Activated CD8-positive, alpha-beta memory T cell treated with anti-CD3 and anti-CD28 coated beads for 48 hours (primary cell): ENCODE measurements at places on chromosomes 1 and 21.

DNA sequence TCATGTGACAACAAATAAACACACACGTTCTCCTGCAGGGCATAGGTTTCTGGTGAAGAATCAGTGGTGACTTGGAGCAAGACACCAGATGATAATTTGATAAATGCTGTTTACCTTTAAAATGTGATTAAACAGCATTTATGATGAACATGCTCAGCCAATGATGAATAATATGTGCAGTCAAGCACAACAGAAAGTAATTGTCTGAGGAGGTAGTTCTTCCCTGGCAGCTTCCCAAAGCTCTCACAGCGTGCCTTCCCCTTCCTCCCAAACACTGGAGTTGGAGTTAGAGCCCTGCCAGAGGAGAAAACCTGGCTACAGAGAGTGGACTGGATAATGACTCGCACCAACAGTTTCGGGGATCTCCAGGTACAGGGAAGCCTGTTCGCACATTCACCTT lies 463.5 kb downstream of the SMYD3 start:
- no peak for DNase-seq

- DNase-seq: no peak
Observed at GRCh38 chr1:100538913-100539835, 1.2 kb downstream of the GPR88 start.

DNA sequence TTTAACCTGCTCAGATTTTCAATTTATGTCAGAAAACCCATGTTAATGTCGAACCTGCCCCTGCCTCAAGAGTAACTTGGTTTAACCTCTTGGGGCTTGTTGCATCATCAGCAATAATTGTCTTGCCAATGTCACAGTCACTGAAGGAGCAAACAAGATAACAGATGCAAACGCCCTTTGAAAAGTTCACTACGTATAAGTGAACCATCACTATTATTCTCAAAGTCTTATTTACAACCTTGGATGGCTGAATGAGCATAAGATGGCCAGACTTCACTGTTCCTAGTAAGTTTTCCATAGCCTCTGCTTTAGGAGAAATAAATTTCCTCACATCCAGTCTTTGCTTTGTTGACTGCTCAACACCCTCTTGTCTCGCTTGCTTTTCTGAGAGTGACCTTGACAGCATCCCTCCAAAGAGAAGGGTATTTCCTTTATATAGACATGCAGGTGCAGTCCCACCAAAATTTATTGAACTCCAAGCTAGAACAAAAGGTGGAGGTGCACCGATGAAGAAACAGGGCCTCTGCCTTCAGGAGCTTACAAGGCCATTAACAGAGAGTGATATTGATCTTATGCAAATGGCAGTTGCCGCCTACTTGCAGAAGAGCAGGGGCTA lies 749 bp upstream of the LRIG2 start:
- no peak for DNase-seq

DNA sequence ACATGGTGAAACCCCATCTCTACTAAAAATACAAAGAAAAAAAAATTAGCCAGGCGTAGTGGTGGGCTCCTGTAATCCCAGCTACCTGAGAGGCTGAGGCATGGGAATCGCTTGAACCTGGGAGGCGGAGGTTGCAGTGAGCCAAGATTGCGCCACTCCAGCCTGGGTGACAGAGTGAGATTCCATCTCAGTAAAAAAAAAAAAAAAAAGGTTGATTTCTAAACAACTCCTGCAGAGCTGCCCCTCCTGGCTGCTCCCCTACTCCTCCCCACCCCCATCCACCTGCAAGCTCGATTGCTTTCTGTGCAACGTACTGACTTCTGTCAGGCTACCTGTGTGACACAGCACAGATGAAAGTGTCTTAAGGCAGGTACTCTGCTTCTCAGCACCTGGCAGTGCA lies 13.3 kb downstream of the ETV3L start:
- DNase-seq: no peak

DNA sequence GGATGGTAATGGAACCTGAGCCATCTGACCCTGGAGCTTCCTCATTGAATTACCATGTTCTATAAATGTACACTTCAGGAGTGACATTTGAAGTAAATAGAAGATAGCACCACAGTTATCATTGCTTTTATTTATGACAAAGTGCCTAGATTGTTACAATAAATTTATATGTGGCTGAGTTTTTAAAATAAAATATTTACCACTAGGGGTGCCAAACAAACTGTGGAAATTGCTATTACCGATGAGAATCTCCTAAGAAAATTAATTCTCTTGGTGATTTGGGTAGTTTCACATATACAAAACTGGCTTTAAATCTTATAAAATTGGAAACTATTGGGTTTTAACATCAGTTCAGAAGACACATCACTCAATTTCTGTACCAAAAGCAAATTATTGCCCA lies 1.4 kb upstream of the TNR start:
- DNase-seq: no peak

- DNase-seq: no peak
Observed at GRCh38 chr1:33344896-33345560, 24.1 kb upstream of the A3GALT2 start.

DNA sequence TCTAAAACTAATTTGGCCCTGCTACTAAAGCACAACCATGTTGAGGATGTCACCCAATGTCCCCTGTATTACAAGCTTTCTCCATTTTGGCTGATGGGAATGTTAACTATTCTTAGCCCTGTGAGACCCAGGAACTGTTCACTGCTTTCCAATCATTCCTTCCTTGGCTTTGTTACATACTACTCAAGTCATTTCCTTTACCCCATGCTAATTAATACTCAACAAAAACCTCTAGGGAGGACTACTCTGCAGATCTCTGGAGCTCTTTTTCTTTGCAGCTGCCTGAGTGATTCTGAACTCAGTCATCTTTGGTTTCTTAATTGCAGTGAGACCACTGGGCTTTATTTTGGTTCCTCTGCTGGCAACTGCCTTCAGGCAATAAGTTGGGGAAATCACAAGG lies 23.3 kb upstream of the RPE65 start:
- DNase-seq: no peak

DNA sequence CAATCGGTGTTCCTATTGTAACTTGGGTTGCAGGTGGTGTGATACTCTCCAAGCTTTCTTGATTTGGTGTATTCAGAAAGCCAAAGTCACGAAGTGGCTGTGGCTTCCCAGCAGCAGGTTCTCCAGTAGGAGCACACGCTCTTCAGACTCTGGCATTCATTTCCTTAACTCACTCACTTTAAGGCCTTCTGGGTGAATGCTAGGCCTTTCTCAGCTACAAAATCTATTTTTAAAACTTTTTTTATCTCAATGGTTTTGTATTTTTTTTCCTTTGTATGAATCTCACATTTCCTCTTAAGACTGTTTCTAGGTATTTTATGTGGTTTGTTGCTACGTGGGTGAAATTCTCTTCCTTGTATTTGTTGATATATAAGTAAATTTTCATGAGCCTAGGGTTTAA lies 22.9 kb upstream of the PKN2 start:
- DNase-seq: no peak

DNA sequence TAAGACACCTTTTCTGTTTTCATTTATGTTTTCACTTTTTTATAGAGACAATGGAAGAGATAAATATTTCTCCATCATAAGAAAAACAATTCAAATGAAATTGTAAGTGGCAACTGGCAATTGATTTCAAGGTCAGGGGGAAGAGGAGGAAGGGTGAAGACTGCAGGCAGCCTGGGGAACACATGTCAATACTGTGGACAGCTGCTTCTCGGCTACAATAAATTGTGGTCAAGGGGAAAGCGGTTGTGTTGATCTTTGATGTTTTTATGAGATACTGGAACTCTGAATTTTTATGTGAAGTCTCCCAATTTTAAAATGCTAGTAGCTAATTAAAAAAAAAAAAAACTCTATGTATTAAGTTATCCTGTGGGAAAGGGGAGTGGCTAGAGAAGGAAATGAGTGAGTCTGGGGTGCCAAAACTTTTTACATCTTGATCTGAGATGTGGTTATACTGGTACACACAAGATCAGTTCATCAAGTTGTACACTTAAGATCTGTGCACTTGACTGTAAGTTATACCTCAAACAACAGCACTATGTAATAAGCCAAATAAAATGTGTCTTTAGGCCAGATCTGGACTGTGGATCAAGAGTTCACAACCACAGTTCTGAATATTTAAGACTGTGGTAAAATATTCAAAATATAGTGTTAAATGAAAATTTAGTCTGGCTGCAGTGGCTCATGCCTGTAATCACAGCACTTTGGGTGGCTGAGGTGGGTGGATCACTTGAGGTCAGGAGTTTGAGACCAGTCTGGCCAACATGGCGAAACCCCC lies 18.0 kb downstream of the SSX2IP start:
- DNase-seq: no peak

- no peak for DNase-seq
Observed at GRCh38 chr1:97820470-97821188, 100.2 kb downstream of the DPYD start.

DNA sequence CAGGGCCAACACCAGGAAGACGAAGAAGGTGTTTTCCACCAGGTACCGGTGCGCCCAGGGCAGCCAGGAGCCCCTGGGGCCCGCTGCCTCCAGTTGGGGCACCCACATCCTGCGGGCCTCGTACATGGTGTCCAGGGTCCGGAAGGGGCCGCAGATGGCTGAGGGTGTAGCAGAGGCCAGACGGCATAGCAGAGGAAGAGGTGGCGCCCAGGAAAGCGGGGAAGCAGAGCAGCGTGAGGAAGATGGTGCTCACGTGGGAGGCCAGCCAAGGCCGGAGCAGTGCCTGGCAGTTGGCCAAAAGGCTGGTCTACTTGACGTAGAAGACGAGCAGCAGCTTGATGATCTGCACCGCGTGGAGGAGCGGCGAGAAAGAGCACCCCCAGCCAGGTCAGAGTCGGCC lies 40.4 kb downstream of the ZNF691 start:
- no peak for DNase-seq

DNA sequence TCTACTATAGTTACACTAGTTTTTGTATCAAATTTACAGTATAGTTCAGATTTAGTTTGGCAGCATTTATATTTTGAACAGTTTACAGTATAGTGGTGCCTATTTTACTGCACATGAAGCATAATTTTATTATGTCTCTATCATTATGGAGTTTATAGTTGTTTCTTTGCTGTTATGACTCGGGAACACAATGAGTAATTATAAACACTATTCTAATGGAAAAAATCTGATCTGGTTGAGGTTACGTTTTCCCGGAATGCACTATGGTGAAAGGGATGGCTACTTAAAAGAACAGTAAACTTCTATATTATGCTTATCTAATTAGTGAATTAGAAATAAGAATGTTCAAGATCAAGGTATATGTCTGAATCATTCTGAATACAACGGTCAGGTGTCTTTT lies 10.6 kb downstream of the LCA5L start:
- no peak for DNase-seq

- DNase-seq: no peak
Observed at GRCh38 chr21:38839328-38840286, 33.9 kb downstream of the ETS2 start.

DNA sequence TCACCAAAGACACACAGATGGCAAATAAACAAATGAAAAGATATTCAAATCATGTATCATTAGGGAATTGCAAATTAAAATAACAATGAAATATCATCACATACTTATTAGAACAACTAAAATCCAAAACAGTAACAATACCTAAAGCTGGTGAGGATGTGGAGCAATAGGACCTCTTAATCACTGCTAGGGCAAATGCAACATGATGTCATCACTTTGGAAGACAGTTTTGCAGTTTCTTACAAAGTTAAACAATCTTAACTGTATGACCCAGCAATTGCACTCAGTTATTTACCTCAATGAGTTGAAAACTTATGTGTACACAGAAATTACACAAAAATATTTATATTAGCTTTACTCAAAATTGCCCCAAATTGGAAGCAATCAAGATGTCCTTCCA lies 47.3 kb downstream of the SELENOF start:
- no peak for DNase-seq

GRCh38 chr1:54845772-54846171 lies 41.2 kb downstream of the DHCR24 start:
- no peak for DNase-seq

DNA sequence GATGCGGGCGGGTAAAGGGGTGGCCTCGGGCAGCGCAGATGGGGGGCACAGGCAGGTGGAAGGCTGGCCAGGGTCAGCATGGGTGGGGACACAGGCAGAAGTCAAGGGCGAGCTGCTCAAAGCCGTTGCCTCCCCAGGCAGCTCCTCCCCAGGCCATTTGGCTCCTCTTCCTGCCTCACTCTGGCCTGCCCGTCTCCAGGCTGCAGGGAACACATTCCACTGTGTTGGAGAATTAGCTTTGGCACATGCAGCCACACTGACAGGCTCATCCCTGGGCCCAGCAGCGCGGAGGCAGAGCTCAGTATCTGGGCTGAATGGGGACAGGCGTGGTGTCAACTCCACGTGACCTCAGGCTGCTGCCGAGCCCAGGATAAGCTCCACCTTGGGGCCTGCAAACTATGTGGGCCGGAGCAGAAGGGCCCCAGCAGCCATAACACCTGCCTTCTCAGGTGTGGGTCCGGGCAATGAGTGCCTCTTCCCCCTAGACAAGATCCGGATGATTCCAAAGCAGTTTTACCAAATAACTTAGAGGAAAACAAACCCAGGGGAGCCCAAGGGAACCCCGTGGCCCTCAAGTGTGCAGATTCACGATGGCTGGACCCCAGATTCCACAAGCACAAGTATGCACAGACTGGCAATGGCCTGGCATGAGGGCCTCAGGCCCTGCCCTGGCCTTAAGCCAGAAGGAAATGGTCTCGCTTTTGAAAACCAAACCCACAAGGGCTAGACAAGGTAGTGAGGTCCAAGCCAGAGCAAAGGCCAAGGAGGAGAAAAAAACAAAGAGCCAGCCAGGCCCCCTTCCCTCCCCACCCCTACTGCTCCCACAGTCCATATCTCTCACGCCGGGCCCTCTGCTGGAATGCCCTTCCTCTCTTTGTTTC lies 40.2 kb downstream of the HSPG2 start:
- DNase-seq: no peak

DNA sequence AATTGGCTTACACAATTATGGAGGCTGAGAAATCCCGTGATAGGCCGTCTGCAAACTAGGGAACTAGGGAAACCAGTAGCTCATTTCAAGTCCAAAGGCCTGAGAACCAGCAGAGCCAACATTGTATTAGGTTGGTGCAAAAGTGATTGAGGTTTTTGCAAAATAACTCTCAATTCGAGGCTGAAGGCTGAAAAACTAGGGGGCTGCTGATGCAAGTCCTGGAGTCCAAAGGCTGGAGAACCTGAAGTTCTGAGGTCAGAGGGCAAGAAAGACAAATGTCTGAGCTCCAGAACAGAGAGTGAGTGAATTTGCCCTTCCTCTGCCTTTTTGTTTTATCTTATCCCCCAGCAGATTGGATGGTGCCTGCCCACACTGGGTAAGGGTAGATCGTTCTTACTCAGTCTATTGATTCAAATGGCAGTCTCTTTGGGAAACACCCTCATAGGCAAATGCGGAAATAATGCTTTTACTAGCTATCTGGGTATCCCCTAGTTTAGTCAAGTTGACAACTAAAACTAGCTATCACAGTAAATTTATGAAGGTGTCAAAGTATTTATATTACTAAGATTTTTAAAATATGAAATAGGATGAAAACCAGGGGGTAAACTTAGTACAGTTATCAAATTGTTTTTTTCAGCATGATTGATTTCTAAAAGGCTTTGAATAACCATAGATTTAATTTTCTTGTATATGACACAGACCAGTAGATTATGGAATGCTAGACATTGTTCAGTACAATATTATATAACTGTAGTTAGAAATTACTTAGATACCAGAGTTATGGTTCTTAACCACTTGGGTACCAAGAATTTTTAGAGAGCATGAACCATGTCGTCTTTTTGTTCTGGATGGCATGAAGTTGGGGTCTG lies 15.4 kb downstream of the RABGAP1L start:
- DNase-seq: no peak
